NCI-H226 (cell line): ENCODE measurements at places on chromosomes 6 and 20.

- no peak for DNase-seq
These were observed 9.8 kb downstream of the SPATA2 start for GRCh38 chr20:49905415-49906091.

GRCh38 chr6:65798280-65799014, 91.4 kb upstream of the EYS start:
- DNase-seq = no peak

DNA sequence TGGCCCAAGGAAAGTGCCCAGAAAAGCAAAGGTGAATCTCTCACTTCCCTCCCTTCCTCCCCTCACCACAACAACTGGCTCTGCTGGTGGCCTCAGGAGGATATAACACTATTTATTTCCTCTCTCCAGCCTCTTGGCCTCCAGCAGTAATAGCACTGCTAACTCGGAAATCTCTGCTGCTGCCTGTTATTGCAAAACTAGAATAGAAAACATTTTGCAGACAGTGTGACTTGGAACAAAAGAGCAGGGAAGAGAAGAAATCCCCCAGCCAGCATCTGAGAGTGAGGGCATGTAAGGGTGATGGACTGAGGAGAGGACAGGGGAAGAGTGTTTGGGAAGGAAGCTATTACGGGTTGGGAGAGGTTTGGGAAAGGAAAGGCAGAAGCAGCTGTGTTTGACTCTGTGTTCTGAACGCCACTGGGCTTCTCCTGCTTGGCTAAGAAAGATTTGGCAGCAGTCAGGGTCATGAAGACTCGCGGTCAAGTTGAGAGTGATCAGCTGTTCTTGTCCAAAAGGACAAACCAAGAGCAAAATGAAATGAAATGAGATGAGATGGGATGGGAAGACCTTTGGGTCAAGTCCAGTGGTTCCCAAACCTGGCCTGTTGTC, 81.0 kb upstream of the SNX9 start:
- DNase-seq = no peak

DNA sequence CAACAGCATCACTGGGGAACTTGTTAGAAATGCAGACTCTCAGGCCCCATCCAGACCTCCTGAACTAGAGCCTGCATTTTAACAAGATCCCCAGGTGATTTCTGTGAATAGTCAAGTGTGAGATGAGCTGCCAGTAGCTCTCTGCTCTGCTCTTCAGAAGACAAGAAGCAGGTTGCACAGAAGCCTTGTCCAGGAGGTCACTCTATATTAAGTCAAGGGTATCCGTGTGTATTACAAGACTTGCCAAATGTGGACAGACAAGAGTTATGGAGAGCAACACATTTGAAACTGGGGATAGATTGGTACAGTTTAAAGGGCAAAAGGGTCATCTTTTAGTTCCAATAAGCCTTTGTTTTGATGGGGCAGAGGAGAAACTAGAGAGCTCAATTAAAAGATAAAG, 23.2 kb upstream of the RIN2 start:
- no peak for DNase-seq

GRCh38 chr6:23537828-23538227, 588.2 kb upstream of the NRSN1 start:
- DNase-seq = no peak

- DNase-seq = no peak
These were observed 129.3 kb upstream of the PDE7B start for GRCh38 chr6:135722190-135722589.

- peak; percentile 30 for DNase-seq
These were observed at the start of gene AKAP7 for GRCh38 chr6:131135244-131136020. Gene AKAP7 (plus strand): TSS chr6:131135467. CDS start chr6:131135764, 297 bp downstream.

- no peak for DNase-seq
These were observed 505 bp upstream of the KCNK15 start for GRCh38 chr20:44745122-44745597.
